ENCODE measurements at places on chromosomes 7 and 10.

GRCh38 chr7:33719059-33719581, 186.2 kb upstream of the BMPER start:
- no peak for DNase-seq

- DNase-seq: no peak
Measured at GRCh38 chr10:34776090-34776690, 38.9 kb downstream of the PARD3 start.

GRCh38 chr7:5620459-5620881, 161.0 kb downstream of the RNF216 start:
- no peak for DNase-seq

GRCh38 chr7:88202799-88203198, 17.0 kb downstream of the SRI start:
- DNase-seq: no peak

DNA sequence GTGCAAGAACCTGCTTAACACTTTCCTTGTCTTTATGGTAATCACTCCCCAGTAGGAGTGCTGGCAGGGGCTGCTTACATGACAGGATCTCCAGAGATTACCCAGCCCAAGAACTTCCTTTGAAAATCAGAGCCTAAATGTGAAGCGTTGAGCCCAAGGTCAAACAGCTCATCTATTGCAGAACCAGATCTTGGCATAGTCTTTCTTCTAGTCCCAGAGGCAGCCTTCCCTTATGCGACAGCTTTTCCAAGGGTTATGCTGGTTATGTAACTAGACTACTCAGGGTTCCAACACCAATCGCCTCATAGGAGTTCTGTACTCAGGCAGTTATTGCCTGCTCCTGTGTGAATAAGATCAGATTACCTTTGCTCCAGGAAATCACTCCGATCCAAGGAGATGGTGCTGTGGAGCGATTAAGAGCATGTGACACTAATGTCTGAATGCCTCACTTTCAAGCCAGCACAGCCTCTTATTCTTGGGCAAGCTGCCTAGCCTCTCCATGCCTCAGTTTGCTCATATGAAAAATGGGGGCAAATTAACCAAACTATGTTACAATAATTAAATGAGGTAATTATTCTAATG, 8.4 kb upstream of the LGI1 start:
- no peak for DNase-seq

- DNase-seq: no peak
Measured at GRCh38 chr7:98341106-98341505, 59.6 kb downstream of the BRI3 start.

- DNase-seq: no peak
Measured at GRCh38 chr7:106484562-106484961, 176.4 kb downstream of the CCDC71L start.

GRCh38 chr10:13617116-13617515, 30.4 kb downstream of the PRPF18 start:
- no peak for DNase-seq

GRCh38 chr10:103761075-103761920, 94.1 kb downstream of the SH3PXD2A start:
- DNase-seq: peak; percentile 35

DNA sequence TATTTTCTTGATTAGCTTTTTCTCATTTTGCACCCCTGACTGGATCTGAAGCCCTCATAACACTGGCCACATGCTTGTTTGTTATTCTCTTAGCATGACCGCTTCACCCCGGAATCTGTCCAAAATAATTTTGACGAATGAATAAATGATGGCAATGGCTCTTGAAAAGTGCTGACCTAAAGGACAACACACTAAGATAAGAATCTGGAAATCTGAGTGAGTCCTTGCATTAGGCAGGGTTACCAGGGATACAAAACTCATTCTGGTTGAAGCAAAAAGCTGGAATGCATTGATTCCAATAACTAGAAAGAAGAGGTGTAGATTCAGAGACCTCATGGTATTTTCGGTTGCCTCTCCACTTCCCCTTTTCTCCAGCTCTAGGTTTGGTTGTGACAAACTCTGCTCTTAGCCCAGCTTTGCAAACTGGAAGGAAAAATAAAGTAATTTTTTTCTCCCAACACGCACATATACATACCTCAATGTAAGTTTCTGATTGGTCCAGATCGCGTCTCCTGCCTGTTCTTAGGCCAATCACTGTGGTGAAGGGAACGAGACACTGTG, 157.4 kb downstream of the SKIDA1 start:
- DNase-seq: no peak

DNA sequence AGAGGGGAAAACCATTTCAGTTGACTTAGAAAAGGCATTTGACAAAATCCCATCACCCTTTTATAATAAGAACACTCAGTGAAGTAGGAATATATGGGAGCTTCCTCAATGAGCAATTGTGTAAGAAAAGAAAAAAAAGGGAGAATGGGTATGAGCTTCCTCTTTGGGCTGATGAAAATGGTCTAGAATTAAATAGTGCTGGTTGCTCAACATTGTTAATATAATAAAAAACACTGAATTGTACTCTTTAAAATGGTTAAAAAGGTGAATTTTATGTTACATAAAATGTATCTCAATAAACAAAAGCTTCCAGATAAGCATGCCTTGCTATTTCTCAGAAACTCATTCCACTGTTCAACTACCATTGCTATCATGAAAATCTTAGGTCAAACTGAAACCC, 40.6 kb downstream of the LRRC17 start:
- DNase-seq: no peak

DNA sequence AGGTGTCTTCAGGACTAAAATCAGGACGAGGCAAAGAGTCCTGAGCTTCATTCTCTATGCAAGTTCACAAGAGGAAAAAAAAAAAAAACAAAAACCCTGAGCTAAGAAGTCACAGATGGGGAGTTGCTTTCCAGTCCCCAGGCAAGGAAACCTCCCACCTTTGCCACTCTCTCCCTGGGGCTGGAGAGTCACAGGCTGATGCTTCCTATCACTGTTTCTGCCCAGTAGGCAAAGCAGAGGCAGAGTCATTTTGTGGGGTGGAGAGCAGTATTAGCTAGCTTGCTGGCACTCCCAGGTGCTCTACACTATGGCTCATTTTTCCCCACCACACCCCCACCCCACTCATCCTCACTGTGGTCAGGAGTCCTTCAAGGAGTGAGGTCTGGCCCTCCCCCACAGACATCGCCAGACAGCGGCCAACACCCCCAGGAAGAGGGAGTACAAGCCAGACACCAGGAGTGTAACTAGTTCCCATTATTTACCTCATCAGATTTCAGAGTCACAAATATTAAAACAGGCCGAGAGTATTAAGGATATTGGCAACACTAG, 34.6 kb upstream of the UNC5B start:
- no peak for DNase-seq

GRCh38 chr7:55140941-55141278, 122.1 kb downstream of the EGFR start:
- DNase-seq: no peak

DNA sequence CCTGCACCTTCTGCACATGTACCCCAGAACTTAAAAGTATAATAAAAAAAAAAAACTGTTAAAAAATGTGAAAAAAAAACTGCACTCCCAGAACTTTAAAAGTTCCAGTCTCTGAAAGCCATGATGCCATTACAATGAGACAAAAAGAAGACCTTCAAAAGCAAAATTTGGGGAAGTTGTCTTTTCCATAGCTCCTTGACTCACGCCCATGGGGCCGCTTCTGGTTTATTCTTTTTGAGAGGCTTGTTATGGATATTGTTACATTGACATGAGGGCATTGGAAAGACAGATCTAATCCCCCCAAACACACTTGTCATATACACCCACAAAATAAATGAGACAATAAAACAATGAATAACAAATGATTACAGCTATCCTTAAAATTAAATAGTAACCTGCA, 798 bp downstream of the BLNK start:
- no peak for DNase-seq

DNA sequence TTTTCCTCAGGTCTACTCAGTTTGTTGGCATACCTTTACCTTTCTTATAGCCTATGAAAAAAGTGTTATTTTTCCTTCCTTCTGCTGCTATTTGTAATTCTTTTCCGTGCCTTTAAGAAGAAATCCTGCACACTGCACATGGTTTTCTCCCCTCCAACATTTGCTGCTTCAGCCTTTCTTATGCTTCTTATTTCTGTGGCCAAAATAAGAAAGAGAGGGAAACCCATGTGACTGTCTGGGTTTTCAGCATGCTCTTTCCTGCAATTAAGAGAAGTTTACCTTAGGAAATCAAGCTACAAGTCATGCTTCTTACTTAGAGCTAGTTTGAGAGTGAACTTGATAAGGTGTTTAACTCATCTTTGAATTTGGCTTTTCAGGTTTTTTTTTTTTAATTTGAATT, 11.0 kb downstream of the TBC1D12 start:
- DNase-seq: no peak

DNA sequence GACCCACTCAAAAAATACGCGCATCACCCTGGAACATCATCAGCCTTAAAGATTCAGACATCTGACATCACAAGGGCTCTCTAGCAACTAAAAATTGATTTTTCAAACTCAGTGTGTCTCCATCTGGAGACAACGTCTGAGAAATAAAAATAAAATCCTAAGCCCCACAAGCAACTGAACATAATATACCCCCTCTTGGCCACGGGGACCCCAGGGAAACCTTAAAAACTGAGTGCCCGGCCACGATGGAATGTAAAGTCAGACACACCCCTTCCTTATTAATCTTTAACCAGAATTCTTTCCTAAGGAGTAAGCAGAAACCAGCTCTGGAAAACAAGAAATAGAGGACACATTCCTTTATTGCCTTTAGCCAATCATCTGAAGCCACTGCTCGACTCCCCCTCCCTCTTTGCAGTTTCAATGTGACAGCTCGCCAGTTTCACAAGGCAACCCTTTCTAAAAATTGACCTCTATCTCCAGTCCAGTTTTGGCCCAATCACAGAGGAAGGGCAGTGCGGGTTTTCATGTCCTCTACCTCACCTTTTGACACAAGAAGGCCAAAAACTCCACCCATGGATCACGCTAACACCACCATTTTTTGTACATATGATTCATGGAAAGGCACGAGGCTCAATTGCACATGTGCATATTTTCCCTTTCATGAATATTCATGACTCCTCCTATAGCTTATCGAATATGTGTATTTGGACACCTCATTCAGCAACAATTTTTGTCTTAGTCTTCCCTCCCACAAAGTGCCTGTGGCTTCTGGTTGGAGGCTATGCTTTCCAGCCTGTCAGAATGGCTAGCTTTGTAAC, 24.2 kb downstream of the IFIT3 start:
- no peak for DNase-seq

GRCh38 chr10:96229568-96230030, 41.8 kb downstream of the BLNK start:
- peak; percentile 80 for DNase-seq
